ENCODE measurements at places on chromosomes 2 and 18. TPM values are rescaled to one million over a fixed set of nuclear protein-coding genes. Genes with fewer than 3 reads are reported as not detected.

The CNRIP1 gene
- total RNA-seq = 3.3 TPM

The NCKAP1 gene
- 43.9 TPM for total RNA-seq

The CRYBA2 gene
- total RNA-seq = not detected

The CIB4 gene
- not detected for total RNA-seq

The RGPD4 gene
- total RNA-seq = not detected

The EVX2 gene
- not detected for total RNA-seq

The TMEM178A gene
- 0.81 TPM for total RNA-seq

The ASXL3 gene
- total RNA-seq = 2.1 TPM

The GTF2A1L gene
- total RNA-seq = 0.58 TPM
